SJCRH30 (cell line): ENCODE measurements at places on chromosomes 16 and 17.

DNA sequence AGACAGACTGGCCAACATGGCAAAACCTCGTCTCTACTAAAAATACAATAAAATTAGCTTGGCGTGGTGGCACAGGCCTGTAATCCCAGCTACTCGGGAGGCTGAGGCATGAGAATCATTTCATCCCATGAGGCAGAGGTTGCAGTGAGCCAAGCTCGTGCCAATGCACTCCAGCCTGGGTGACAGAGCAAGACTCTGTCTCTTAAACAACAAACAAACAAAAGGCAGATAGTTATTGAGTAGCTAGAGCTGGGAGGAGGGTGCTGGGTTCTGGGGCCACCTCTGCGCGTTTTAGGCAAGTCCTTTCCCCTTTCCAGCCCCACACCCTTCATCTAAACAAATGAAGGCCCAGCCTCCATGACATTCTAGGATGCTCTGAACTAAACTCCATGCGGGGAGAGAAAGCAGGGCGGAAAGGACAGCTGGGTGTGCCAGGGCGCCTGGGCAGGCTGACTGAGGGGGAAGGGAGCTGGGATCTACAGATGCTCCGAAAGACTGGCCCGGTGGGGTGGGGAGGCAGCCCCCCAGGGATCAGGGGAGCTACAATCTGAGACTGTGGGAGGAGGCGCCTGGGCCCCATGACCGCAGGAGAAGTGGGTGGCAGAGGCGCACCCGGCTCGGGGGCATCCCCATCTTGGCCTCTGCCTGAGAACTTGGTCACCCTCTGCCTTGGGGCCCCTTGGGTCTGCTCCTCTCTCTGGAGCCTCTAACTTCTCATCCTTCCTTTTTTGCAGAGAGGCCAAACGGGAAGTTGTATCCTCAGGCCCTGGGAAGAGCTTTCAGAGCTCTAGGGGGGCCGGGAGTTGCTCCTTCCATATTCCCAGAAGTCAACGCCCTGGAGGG is 910 bp downstream of the ITGAL start:
- DNase-seq = no peak

DNA sequence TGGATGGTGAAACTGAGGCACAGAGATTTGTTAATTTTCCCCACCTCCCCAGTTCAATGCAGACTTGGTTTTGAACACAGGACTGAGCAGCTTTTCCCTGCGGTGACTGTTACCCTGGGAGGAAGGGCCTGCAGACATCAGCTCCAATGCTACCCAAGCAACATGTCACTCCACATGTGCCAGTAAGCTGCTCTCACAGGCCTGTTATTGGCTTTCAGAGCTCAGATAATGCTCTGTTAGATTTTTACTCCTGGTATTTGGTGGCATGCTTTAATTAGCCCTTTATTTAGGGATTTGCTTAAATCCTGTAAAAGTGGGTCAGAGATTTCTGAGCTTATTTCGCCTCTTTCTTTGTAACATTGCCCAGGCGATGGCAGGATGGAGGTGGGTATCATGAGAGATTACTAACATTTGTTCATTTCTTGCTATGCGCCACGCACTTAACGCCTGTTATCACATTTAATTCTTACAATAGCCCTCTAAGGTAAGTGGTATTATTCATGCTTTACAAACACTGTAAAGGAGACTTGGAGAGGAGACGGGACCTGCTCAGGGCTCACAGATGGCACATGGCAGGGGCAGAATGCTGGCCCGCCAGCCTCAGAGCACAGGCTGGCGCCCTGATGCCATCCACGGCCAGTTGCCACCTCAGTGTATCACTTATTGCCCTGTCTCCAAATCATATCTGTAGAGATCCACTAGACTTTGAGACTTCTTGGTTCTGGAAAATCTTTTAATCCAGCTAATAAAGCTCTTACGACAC is 84.0 kb upstream of the CACNG5 start:
- no peak for DNase-seq

DNA sequence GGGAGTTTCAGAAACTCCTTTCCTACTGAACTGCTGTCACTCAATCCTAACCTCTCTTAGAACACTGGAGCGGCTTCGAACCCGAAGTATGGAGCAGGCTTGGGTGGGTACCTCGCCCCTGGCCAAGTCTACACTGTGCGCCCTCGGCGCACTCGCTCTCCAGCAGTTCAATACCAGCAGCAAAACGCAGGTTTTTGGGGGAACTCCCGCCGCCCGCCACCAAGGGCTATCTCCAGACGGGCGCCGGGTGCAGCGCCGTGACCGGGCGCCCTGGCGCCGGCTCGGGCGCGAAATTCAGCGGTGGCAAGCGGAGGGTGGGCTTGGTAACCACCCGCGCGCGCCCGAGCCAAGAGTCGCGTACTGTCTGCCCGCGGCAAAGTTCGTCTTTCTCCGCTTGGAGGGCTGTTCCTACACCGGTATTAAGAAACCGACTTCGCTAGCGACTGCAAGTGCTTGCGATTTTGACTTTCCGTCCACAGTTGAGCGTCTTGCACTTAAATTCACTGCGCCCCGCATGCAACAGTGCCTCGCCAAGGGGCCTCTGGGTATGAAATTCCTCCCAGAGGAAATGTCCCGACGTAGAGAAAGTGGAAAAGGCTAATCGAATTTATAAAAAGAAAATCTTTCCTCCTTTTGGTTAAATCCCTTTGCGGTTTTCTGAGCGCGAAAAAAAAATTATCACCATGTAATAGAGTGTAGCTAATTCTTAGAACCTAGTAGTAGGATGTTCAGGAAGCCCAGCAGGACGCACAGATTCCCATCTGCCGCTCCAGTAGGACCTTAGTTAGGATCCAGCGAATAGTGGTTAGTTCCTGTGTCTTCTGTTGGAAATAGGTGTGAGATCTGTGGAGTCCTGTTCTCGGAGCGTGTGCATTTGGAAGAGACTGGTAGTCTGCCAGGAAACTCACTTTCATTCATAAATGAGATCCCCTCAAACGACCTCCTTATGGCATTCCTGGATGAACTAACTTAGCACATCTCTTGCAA is 5.0 kb upstream of the SALL1 start:
- no peak for DNase-seq

GRCh38 chr16:86669937-86670749 is 91.8 kb downstream of the FOXL1 start:
- DNase-seq = peak; percentile 74

- no peak for DNase-seq
These were observed 5.8 kb downstream of the ARHGEF15 start for GRCh38 chr17:8315764-8316217.

DNA sequence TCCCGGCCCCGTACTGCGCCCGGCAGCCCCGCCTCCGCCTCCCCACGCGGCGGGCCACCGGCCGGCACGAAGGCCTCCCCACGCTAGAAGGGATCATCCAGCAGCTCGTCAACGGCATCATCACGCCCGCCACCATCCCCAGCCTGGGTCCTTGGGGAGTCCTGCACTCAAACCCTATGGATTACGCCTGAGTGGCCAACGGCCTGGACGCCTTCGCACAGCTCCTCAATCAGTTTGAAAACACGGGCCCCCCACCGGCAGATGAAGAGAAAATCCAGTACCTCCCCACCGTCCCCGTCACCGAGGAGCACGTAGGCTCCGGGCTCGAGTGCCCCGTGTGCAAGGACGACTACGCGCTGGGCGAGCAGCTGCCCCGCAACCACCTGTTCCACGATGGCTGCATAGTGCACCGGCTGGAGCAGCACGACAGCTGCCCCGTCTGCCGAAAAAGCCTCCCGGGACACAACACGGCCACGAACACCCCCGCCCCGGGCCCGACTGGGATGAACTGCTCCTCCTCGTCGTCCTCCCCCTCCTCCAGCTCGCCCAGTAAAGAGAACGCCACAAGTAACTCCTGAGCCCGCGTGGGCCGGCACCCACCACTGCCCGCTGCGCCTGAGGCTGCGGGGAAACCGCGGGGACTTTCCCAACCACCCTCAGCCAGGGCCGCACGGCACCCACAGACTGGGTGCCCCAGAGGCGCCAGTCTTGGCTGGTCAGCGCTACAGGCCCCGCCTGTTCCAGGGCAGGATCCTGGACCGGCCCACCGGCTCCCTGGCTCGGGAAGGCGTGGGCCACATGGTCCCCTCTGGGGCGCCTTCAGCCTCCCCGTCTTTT is 39.0 kb upstream of the AKAP1 start:
- peak; percentile 86 for DNase-seq

- DNase-seq = peak; percentile 89
These were observed 26.3 kb downstream of the ACTG1 start for GRCh38 chr17:81486199-81486810.

GRCh38 chr17:8062435-8062806 is 23.6 kb downstream of the ALOX15B start:
- DNase-seq = no peak

DNA sequence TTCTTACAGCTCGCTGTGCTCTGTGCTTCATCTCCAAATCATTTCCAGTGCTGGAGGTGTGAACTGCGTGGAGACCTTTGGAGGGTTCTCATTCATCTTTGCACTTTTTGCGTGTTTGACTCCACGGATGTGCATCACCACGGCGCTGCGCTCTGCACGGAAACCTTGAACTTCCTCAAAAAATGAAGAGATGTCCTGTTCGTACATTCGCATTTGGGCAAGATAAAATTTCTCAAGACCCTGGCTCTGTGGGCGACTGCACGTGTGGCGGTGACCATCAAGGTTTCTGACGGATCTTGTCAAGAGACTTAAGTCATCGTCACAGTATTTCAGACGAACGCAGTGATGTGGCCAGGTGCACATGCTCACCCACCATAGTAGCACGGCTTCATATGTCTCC is 10.3 kb upstream of the PVALEF start:
- no peak for DNase-seq
